ENCODE measurements at places on chromosomes 1 and 21.
A peak's percentile ranks its signal among the peaks of the same experiment; 100 is the strongest.

DNA sequence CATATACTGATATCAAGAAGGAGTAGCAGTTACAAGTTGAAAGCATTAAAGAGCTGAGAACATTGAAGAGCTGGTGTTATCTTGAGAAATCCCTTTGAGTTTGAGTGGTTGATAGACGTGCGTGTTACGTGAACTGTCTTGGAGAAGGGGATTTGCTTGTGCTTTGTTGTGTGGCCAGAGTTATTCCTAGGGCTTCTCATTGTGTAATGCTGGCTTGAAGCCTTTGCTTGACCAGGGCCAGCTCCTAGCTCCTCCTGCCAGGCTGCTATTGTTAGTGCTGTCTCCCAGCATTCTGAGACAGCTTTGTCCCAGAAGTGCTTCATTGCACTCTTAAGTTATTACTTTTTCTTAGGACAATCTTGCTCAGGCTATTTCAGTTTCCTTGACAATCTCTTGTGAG, 116.2 kb upstream of the KCNK2 start:
- DNase-seq: no peak

- no peak for DNase-seq
Measured at GRCh38 chr1:107707111-107707510, 257.9 kb downstream of the VAV3 start.

GRCh38 chr1:37666241-37666867, 26.0 kb upstream of the CDCA8 start:
- DNase-seq: no peak

- DNase-seq: no peak
Measured at GRCh38 chr1:231604276-231604621, 22.3 kb upstream of the DISC1 start.

DNA sequence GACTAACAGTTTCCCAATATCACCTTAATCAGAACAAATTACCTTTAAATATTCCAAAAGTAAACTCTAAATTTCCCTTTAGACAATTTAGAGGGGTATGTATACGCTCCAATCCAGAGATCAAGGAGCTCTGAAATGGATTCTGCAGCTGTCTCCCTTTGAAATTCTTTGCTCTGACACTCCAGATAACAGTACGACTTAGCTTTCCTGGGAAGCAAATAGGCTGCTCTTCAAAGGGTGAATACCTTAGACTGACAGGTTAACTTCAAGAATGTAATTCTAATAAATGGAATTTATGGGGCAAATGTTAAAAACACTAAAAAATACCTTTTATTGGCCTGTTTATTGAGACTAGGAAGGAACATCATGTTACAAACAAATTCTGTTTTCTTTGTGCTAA, 357.2 kb downstream of the USP25 start:
- DNase-seq: no peak

- DNase-seq: no peak
Measured at GRCh38 chr1:194538453-194538852, 1352.0 kb upstream of the B3GALT2 start.

GRCh38 chr1:177983482-177984135, 13.8 kb upstream of the SEC16B start:
- DNase-seq: no peak

DNA sequence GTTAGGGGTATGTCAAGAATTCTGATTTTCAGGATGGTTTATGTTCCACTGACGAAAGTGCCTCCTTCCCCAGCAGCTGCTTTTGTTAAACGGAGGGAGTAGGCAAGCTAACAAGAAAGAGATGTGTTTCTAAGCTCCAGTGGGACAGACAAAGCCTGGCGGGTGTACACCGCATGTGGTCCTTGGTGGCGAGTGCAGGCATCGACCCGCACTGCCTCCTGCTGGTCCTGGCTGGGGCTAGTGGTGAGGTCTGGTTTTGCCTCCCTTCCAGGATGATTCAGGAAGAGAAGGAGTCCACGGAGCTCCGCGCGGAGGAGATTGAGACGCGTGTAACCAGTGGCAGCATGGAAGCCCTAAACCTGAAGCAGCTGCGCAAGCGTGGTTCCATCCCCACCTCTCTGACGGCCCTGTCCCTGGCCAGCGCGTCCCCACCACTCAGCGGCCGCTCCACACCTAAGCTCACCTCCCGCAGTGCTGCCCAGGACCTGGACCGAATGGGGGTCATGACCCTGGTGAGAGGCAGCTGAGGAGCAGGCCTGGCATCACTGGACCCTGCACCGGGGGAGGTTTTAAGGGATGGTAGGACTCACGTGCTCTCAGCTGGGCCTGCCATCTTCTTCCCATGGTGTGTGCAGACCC, 29.0 kb downstream of the PPFIA4 start:
- no peak for DNase-seq

- no peak for DNase-seq
Measured at GRCh38 chr1:179156708-179157107, 72.8 kb downstream of the ABL2 start.

- DNase-seq: no peak
Measured at GRCh38 chr1:23497777-23498439, 13.9 kb upstream of the ASAP3 start.

GRCh38 chr1:15757016-15757543, 1.5 kb upstream of the FBLIM1 start:
- no peak for DNase-seq

- DNase-seq: no peak
Measured at GRCh38 chr1:117213046-117213445, 2.3 kb upstream of the VTCN1 start.

GRCh38 chr1:203128716-203129500, 1.4 kb downstream of the ADORA1 start:
- no peak for DNase-seq

DNA sequence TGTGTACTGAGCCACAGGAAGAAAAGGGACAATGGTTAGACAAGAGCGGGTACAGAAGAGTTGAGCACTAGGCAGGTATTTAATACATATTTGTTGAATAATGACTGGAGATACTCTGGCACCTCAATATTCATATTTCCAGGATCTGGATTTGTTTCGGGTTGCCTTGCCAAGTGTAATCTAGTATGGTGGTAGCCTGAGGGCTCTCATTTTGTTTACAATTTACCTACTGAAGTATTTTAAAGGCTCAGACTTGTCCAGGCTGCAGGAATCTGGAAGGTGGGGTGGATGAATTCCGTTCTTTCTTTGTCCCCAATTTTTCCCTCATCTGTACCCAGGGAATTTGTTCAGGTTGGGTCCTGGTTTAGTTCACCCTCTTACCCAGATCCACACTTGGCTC, 95.0 kb downstream of the CACHD1 start:
- peak; percentile 72 for DNase-seq

DNA sequence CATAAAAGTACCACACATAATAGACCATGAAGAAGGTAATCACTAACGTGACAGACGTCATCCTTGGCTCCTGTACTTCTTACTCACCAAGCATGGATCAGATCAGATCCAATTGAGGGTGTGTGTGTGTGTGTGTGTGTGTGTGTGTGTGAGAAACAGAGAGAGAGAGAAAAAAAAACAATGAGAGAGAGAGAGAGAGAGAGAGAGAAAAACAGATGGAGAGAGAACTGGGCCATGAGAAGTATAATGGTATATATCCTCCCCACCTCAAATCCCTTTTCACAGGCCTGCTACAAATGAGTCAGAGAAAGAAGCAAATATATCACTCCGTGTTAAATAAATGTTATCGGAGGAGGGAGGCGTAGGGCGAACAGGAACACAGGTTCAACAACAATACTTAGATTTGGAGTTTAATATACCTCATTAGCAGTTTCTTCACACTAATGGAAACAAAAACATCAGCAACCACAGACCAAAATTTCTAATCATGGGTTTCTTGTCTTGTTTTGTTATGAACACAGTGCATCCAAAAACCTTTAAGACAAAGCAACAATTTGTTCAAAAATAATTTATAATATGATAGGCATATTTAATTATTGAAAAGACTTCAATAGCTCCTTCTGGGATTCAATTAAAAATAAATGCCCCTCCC, 45.3 kb downstream of the TIAM1 start:
- DNase-seq: peak; percentile 80

DNA sequence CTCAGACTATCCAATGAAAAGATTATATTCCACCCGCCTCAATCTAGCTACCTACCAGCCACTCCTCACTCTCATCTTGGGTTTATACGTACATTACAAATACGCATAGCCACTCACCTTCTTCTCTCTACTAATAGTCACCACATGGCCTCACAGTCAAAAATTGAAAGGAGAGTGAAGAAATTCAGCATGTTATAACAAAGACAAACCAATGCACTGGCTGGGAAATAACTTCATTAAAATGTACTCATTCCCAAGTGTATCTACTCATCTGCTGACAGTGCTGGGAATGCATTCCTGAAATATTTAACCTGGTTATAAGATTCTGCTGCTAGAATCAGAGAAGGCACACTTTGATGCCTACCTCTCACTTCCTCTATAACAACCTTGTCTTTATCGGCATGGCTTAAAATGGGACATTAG, 6.5 kb downstream of the ZNF644 start:
- peak; percentile 82 for DNase-seq

DNA sequence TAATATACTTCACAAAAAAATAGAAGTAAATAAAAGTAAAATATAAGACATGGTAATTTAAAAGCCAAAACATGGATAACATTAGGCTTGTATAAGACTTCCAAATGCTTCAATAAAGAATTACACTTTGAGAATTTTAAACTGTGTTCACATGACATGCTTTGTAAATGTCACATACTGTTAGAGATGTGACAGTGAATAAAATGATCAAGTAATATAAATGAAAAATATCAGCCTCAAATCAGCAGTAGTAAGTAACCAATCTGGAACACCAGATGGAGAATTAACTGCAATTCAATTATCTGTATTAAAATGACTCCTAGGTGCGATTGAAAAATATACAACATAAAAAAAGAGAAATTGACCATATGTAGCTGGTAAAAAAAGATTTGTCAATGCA, 1260.8 kb downstream of the BRINP3 start:
- DNase-seq: no peak

DNA sequence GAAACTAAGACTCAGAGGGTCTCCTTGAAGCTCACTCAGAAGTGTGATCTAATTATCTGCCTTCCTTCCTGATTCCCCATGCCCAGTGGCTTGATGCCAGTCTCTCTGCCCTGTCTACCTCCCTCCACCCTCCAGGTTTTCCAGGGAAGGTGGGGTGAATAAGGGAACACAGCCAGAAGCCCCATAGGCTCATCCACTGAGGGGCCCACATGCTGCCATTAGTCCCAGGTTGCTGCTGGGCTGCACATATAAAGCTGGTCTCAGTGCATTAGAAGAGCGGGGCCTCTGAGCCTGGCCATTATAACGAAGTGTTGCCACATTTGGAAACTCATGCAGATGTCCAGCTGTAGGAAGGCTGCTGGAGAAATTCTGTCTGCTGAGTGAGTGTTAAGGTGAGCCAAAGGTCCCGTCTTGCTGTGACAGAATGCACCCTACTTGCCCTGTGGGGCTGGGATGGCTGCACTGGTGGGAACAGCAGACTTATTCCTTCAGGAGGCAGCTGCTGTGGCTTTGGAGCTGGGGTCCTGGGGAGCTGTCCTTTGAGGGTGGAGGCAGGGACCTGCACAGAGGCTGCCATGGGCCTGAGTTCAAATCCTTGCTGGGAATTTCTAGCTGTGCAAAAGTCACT, 2.9 kb downstream of the ADORA1 start:
- no peak for DNase-seq

DNA sequence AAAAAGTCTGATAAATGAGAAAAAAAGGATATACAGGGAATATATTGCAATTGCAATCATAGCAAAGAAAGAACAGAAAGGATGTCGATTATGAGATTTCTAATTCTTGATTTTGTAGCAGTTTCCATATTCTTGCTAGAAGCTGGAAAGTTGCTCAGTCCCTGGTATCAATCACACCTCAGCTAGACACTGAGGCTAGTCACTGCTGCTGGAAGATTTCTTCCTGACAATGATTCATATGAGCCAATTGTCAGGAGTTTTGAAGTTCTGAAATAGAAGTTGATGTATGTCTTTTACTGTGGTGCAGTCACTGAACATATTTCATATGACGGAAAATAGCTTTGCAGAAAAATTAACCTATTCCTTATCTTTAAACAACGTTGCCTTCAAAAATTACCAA, 208.4 kb upstream of the C1orf105 start:
- peak; percentile 6 for DNase-seq

DNA sequence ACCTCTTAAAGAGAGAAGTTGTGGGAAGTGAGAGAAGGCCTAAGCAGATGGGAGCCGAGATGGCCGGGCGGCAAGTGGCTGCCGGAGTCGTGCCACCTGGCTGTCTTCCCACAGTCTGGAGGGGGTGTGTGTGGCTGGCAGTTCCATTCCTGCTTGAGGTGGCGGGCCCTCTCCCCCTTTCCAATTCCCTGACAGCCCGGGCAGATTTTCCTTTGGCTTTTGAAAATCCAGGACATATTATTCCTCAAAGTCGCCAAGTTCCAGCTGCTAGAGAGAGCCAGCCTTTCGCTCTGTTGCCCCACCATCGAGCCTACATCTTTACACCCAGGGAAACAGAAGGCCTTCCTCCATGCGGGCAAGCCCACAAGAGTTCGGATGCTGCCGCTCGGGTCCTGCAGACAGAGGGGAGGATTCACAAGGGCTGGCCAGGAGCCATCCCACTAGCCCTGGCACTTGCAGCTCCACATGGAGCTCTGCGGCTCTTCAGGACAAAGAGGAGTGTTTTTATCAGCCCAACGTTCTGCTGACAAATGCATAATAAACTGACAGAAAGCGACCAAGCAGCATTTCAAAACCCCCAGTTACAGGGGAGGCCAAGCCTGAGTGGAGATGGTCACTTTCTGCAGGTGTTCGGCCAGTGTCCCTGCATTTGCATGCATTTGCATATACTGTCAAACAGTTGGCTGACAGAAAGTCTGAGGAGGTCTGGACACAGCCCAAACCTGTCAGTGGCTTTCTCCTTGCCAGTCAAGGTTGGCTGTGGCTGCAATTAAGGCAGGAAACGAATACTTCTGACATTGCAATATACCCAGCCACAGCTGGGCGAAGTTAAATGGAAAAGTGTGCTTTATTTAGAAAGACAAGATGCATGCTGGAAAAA, 45.9 kb downstream of the OLIG1 start:
- DNase-seq: no peak

DNA sequence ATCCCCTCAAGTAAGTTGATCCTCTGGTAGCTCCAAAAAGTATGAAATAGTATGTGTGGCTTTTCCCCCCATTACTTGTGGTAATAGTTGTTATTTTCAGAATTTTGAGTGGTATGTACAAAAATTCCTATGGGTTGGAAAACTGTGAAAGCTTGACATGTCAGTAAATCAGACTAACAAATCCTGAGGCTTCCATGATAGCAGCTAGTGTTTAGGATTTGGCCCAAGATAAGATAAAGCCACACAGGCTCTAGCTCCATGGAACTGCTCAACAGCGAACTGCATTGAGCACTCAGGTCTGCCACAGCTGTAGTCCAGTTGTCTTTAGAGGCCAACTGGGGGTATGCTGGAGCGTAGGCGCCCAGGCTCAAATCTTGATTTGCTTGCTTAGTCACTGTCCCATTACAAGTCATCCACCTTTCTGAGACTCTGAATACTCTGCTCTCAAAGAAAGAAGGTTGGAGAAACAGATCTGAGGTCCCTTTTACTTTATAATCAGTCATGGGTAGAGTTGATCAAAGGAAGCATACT, 28.7 kb downstream of the ATP1A1 start:
- DNase-seq: no peak

- DNase-seq: no peak
Measured at GRCh38 chr21:41831866-41832595, 47.1 kb downstream of the PRDM15 start.

- no peak for DNase-seq
Measured at GRCh38 chr1:53507116-53507820, 48.1 kb downstream of the DMRTB1 start.

Data from bronchial epithelial cell (primary cell).